C1 segment of cervical spinal cord (tissue), 14 donors: ENCODE measurements at places on chromosomes 4 and X.

- no peak for DNase-seq
These were observed 19.4 kb downstream of the RBM10 start for GRCh38 chrX:47164420-47164819.

GRCh38 chr4:81757691-81758090 is 286.0 kb upstream of the RASGEF1B start:
- no peak for DNase-seq

DNA sequence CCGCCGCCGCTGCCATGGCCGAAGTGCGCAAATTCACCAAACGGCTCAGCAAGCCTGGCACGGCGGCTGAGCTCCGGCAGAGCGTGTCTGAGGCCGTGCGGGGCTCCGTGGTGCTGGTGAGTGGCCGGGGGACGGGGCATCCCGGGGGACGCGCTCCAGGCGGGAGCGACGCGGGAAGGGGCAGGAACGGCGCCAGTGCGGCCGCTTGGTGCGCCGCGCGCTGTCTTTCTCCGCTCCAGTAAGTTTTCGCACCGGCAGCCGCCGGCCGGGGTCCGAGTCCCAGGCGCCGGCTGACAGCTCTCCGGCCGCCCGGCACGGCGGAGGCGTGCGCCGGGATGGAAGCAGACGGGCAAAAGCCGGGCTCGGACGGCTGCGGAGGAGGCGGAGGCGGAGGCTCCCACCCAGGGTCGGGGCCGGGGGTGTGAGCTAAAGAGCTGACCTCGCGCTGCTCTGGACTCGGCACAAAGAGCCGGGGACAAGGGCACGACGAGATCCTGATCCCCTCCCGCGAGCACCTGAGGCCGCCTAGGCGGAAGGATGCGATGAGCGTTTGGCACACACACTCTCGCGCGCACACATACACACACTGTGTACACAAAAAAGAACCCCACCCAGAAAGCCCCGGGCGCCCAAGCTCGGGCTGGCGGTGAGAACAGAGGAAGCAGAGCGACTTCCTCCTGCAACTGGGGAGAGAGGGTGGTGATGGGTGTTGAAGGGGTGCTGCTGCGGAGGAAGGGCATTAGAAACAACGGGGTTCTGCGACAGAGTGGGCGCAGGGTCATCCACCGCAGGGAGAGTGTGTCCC is 545 bp downstream of the DOCK11 start:
- peak; percentile 39 for DNase-seq

- no peak for DNase-seq
These were observed 175.3 kb downstream of the TSPAN5 start for GRCh38 chr4:98482847-98483806.

DNA sequence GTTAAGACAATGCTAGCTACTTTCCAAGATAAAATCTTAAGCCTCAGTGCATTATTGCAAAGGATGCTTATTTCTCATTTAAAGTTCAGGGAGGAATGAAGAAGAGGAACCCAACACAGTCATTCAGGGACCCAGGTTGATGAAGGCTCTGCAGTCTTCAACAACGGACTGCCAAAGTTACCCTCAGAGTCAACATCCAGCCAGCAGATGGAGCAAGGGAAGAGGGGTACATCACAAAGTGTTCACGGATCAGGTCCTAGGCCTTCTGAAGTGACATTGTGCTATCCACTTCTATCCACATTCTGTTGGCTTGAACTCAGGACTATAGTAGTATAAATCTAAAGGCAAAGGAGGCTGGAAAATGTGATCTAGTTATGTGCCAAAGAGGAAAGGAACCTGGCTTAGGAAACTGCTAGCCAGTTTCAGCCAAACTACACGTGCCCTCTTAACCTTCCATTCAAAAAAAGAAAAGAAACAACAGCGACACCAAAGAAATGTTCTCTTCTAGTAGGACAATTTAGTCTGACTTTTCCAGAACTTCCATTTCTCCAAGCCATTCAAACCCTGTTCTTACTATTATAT is 28.8 kb downstream of the NKX6-1 start:
- no peak for DNase-seq

DNA sequence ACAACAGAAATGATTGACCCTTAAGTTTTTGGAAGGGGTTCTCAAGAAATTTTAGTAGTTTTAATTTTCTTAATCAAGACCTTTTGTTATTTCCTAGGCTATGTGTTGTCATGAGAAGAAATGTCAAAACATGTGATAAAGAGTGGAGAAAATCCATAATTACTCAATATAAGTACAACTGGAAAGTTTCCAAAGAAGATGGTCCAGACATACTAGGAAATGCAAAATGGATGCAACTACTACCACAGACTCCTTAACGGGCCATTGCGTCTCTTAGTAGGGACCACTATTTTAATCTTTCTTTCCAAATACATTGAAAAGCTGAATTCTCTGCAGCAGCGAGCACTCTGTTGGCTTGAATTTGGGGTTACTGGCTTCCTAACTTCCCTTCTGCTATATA is 148.8 kb downstream of the NWD2 start:
- no peak for DNase-seq
